HepG2 (cell line): ENCODE measurements at places on chromosomes 7 and 10. TPM values are rescaled to one million over a fixed set of nuclear protein-coding genes. Genes with fewer than 3 reads are reported as not detected.

DNA sequence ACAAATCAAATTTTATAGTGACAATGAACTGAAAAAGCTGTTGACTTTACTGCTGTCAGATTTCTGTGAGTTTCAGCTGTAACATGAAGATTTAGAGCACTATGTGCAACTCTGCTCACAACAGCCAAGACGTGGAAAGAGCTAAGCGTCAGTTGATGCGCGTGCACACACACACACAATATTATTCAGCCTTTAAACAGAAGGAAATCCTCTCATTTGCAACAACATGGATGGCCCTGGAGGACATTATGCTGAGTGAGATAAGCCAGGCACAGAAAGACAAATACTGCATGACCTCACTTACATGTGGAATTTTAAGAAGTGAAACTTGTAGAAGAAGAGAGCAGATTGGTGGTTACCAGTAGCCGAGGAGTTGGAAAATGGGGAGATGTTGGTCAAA lies 82.8 kb upstream of the FRMD4A start:
- H3K4me1 ChIP-seq = no peaks in the 10 kb centered on the region
- no peak overlapping the region for H3K27ac ChIP-seq
- H3K27me3 ChIP-seq = no peaks in the 10 kb centered on the region
- DNase-seq = no peak

Gene MYH16
- 0.15 and 0.20 TPM in 2 replicates for total RNA-seq

Gene H2BK1
- not detected in 2 replicates for total RNA-seq

DNA sequence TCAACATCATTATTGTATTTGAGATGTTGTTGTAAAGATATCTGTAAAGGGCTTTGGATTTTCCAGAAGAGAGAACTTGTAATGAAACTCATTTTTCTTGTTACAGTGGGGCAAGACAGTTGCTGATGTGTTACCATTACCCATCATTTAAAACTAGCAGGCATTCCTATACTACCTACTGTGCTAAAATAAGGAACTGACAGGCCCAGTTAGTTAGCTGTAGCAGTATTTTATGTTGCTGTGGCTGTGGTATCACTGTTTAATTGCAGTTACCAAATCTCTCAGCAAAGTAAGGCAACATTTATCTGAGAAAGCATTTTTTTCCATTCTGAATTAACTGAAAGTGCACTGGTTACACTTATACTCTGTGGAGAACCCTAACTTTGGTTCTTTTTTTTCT lies 9.9 kb downstream of the ST7 start:
- no peak overlapping the region for H3K4me3 ChIP-seq
- no peaks in the 10 kb centered on the region for H3K27me3 ChIP-seq
- no peak for DNase-seq
- H3K4me1 ChIP-seq = no peaks in the 10 kb centered on the region
- H3K27ac ChIP-seq = no peak overlapping the region
